ENCODE measurements at places on chromosomes 6 and 20.

GRCh38 chr6:55882718-55883569 is 7.6 kb upstream of the BMP5 start:
- DNase-seq, result no peak

GRCh38 chr6:23533311-23533710 is 592.7 kb upstream of the NRSN1 start:
- no peak for DNase-seq

GRCh38 chr20:44610313-44610962 is 28.1 kb downstream of the PKIG start:
- no peak for DNase-seq

- no peak for DNase-seq
Observed at GRCh38 chr20:11924923-11925322, 7.2 kb downstream of the BTBD3 start.

DNA sequence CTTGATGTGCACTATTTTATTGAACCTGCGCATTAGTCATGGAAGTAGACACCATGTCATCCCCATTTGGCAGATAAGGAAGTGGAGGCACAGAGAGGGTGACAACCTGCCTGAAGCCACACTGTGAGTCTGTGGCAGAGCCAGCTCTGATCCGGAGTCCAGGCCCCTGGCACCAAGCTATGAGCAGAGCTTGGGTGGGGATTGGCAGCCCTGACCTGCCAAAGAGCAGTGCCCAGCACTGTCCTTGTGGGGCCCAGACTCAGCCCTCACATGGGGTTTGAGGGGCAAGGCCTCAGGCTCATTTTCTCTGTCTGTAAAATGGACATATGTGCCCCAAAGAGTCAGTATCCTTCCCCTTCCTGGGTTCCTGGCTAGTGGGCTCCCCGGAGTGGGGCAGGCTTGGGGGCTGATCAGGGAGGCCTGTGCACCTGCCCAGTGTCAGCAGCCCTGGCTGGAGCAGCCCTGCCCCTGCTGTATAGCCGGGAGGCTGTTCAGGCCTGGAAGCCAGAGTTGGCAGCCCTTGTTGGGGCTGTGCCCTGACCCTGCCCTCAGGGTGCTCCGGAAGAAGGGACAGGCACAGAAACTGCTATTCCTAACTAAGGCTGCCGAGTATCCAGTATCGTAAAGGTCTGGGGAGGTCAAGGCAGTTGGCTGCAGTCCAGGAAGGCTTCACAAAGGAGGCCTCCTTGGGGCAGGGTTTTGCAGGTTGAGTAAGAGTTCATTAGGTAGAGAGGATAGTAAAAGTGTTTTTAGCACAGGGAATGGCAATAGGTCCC is 38.7 kb downstream of the TGM2 start:
- peak; percentile 12 for DNase-seq

DNA sequence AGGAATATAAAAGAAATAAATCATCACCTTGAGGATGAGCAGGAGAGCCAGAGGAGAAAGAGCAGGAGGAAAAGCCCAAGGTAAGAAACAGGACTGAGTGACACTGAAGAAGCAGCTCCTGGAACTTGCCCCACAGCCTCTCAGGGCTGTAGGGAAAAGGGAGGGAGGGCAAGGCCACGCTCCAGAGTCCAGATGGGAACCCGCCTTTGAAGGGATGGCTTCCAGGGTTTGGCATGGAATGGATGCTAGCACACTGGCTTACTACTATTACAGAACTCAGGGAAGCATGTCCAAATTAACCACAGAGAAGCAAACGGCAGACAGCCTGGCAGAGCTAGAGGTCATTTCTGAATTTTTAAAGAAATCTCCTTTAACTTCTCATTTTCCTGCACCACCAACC is 26.8 kb downstream of the RALGAPA2 start:
- no peak for DNase-seq

GRCh38 chr6:10725044-10725443 is 2.2 kb downstream of the TMEM14C start:
- DNase-seq, result no peak

DNA sequence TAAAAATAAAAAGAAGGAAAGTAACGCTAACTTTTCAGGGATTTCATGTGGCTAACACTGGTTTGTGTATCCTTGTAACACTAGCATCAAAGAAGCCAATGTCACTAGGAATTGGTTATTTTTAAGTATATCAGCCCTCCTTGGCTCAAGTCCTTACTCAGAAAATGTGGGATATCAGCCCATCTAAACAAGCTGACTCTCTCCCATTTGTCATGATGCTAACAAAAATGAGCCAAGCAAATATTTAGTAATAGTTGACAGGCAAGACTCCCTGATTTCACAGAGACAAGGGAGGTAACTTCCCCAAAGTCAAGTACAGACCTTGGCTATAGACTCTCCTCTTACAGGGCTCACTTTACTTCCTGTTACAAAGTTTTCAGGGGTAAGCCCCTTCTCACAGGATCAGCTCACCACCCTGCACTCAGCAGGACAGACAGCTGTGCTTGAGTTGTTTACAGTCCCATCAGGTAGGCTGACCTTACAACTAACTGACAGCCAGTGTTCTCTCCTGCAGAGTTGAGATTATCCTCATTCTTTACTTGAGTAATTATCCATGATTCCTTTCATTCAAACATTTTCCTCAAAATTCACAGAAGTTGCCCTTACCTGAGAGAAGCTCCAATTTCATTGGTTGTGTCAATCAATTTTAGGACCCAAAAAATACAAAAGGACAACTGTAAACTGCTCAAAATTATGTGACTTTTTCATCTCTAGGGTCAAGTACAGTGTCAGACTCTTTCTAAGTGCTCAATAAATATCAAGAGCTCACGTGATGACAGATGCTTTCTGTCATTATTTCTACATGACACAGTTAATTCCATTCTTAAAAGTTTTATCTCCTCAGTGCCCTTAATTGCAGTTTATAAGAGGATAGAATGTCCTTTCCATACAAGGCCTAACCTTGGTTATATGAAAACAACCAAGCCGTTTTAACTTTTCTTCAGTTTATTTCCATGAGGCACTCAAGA is 38.1 kb upstream of the BMP5 start:
- DNase-seq, result no peak

GRCh38 chr6:16670183-16670582 is 91.1 kb downstream of the ATXN1 start:
- DNase-seq, result peak; percentile 58

GRCh38 chr6:37620519-37620918 is 77.2 kb downstream of the MDGA1 start:
- peak; percentile 74 for DNase-seq

- peak; percentile 4 for DNase-seq
Observed at GRCh38 chr6:126312013-126312665, 27.8 kb upstream of the CENPW start.

DNA sequence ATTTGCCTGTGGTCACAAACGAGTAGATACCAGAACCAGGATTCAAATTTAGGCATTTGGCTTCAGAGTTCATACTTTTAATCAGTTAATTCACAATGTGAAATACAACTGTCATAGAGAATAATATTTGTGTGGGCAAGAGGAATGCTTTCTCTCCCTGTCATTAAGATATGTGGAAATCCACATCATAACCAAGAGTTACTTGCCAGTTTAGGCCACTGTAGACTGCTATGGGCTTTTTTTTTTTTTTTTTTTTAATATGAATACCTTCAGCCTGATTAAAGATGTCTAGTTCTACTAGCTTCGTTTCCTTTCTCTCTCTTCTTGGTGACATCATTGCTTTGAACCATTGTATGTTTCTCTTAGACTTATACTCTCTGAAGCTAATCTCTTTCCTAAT is 244.9 kb downstream of the ZFAND3 start:
- DNase-seq, result no peak

DNA sequence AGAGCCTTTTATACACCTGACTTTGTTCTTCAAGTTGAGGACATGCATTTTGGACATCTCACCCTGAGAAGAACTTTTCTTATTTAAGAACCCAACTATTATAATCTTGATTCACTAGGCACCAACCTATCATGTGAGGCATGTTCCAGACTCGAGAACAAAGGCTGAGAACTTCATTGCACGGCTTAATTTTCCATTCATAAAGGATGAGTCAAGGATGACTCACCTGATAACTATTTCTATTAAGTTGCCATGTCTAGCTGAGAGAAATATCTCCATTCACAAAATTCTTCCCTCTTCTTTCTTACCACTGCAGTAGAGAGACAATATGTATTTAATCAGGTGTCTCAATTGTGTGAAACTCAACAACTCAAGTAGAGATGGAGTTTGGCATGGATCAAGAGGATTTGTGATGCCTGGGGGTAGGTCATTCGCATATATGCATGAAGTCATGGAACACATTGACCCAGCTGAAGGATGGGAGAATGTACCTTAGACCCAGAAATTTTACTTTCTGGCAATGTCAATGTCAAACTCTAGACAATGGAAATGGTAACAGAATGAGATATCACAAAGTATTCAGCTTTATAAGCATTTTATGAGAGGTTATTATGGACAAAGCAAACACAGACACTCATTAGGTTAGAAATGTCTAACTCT is 208.7 kb upstream of the PRND start:
- DNase-seq, result no peak

DNA sequence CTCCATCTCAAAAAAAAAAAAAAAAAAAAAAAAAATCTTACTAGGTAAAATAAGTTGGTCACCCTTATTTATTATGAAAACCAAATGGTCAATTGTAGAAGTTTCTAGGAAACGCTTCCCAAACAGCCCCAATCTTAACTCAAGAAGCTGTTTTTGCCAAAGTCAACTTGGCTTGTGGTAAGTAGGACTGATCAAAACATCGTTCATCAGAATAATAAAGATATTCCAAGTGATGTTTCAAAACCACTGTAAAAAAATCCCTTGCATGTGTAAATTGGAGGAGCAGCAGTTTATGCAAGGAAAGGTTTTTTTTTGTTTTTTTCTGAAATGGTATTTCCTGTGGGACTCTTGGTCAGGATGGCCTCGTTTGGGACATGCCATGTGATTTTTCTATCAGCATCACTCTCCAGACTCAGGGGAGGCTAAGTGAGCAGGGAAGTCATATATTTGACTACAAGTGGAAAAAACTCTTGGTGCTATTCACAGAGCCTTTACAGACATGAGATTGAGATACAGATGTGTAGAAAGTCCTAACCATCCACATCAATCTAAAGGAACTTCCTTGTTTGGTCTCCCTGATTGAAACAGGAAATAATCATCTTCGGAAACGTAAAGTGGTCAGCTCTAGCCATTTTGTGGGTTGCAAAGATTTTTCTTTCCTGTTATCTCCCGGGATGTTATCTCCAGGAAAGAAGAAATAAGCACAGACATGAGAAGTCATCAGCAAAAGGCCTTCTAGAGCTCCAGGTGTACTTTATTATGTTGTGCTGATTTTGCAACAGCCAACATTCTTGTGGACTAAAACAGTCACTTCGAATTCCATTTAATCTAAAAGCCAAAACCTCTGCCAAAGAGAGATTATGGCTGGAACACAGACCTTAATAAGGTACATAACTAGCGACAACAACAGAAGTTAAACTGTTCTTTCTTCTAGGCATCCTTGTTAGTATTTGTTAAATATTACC is 177.8 kb downstream of the EDN1 start:
- no peak for DNase-seq

GRCh38 chr6:89612121-89612520 is 26.4 kb downstream of the LYRM2 start:
- DNase-seq, result no peak

DNA sequence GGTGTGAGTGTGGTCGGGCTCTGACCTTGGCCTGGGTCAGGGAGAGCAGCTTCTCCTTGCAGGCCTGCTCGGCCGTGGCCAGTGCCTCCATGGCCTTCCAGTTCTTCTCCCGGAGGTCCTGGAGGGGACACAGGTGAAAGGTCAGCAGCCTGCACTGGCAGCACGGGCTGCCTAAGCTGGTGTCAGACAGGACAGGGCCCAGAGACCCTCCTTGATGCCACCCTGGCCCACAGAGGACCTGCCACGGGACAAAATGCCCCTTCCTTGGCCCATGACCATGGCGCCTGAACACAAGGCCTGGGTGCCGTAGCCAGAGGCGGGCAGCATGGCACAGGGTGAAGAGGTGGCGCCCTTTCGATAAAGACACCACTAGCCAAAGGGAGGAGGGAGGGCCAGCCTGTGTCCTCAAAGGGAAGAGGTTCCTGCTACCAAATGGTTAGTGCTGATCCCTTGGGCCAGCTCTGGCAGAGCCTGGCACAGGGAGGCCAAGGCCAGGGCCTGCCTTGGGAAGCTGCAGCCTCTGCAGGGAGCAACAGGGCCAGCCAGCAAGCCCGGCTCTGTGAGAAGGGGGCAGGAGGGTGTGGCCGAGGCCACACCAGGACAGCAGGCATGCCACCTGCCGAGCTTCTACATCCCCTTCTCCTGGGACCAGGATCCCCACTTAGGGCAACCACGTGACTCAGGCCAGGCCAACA is 54.8 kb downstream of the DSTN start:
- DNase-seq, result no peak

DNA sequence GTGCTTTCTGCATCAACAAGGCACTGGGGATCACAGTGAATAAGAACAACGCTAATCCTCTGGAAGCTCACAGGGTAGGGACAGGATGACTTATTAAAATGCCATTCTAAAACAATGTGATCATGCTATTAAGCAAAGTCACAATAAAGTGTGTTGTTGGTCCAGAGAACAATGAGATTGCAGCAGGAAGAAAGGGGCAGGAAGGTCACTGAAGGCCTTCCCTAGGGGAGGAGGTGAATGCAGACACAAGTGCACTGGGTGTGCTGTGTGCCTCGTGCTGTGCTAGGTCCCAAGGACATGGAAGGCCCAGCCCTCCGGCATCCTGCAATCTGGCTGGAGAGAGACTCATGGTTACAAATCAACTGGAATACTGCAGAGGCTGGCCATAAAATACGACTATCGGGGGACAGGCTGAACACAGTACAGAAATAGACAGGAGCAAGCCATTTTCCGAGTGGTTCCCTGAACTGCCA is 55.7 kb downstream of the LYRM4 start:
- DNase-seq, result no peak

DNA sequence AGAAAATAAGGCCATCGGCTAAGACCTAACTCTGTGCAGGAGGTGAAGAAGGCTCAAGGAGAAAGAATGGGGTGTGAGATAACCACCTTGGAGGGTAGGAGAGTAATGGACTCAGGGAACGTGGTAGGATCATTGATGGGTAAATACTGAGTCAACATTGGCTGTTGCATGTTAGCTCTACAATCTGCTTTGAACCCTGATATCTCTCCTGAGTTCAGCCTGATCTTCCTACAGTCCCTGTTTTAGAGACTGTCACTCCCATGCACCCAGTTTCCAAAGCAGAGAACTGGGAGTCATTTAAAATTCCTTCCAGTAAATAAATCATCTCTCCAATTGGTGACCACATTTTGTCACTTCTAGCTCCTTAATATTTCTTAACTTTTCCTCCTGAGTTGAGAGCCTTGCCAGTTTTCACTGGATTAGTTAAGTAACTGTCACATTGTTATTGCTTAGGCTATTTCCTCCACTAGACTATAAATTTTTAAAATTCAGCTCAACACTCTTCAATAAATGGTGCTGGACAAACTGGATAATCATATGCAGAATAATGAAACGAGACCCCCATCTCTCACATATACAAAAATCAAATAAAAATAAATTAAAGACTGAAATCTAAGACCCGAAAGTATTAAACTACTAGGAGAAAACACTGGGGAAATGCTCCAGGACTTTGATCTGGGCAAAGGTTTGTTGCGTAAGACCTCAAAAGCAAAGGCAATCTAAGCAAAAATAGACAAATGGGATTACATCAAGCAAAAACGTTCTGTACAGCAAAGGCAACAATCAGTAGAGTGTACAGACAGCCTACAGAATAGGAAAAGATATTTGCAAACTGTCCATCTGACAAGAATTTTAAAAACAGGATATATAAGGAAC is 138.9 kb upstream of the TMEM170B start:
- peak; percentile 48 for DNase-seq

Data from suppressor macrophage treated with lipopolysaccharide for 1 hour (primary cell).